GM20000 (cell line): ENCODE measurements at places on chromosomes 7 and 10.

DNA sequence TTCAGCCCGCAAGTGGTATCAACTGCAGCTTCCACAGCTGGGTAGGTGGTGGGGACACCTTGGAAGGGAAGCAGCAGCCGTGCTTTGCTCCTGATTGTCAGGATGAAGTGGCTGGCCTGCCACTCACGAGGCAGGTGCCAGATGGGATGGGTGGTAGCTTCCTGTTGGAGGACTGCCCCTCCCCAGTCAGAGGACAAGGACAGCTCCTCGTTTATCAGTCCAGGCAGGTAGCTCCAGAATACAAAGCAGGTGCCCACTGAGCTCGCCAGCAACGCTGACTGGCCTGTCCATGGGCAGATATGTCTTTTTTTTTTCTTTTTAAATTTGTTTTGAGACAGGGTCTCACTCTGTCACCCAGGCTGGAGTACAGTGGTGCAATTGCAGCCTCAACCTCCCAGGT lies 431.3 kb downstream of the GALNT17 start:
- DNase-seq, result no peak

GRCh38 chr7:114663502-114663901 lies 248.9 kb downstream of the FOXP2 start:
- no peak for DNase-seq

DNA sequence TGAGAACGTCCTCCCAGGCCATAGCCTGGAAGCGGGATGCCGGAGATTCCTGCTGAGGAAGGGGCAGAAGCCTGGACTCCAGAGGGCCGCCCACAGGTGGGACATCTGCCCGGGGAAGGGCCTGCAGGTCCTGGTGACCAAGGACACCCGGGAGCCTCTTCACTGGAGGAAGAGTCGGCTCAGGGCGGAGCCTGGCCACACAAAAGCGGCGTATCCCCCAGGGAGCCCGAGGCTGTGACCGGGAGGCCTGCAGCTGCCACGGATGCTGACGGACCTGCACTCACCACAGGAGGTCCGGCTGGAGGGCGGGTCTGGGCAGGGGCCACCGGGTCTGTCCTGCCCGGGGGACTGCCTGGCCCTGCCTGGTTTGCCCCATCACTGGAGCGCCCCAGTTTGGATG lies 15.5 kb upstream of the ADGRA1 start:
- DNase-seq, result no peak

DNA sequence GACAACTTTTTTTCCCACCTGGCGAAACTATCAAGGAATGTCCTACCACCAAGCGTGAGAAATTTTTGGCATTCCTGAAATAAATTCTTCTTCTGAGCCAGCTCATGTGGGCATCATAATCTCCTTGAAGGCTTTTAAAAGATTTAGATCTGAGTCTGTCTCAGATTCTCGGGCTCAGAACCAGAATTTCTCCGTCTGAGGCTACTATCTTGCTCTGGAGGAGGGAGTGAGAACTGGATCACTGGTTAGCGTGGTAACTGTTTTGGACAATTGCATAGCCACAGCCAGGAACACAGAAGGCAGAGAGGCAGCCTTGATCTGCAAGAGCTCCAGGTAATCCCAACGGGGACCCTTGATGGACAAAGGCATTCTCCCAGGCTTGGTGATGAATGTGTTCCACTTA lies 1.0 kb upstream of the PLAC9 start:
- DNase-seq, result no peak

GRCh38 chr10:13238271-13239077 lies 4.3 kb upstream of the UCMA start:
- DNase-seq, result no peak

DNA sequence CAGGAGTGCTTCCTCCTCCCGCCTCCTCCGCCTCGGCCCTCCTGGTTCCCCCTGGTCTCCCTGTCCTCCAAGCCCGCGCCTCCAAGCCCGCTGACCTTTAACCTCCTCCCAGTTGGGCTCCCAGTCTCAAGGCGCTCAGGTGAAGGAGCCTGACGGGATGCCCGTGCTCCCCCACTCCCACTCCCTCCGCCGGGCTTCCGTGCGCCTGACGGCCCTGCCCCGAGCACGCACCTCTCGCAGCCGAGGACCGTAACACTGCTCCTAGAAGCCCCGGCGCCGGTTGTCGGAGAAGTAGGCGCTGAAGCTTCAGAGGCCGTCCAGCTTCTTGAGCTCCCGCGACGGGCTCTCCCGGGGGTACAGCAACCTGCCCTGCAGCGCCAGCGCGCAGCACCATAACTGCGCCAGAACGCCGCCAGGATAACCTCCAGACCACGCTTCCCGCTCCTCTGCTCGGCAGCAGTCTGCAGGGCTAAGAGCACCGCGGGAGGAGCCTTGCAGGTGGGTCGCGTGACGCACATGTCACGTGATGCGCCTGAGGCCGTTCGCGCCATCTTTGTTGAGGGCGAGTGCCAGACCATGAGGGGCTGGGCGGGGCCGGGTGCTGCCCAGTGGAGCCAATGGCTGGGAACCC lies 71.0 kb upstream of the ZNF479 start:
- no peak for DNase-seq

GRCh38 chr10:108663587-108663986 lies 1259.7 kb downstream of the XPNPEP1 start:
- no peak for DNase-seq

DNA sequence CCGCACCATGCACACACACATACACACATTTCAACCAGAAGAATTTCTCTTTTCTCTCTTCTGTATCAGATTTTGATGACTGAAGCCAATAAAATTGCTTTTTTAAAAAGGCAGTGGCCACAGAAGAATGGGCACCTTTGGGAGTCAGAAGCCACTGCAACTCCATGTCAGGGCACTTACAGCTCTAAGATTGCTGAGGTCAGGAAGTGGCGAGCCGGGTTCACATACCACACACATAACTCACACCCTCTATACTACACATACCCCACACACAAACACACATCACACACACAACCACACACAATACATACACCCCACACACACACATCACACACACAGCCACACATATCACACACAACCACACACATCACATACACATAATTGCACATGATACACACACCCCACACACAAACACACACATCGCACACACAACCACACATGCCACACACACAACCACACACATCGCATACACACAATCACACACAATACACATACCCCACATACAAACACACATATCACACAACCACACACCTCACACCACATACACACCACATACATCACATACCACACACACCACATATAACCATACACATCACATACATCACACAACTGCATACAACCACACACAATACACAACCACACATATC lies 31.2 kb downstream of the GPRIN2 start:
- no peak for DNase-seq

GRCh38 chr7:121072826-121073225 lies 84.3 kb downstream of the CPED1 start:
- no peak for DNase-seq

GRCh38 chr10:6579904-6580278 lies at the start of gene PRKCQ:
TSS of gene PRKCQ (minus strand) at chr10:6580276. CDS start at chr10:6515135, 65,141 bp downstream.
- DNase-seq, result no peak
